ENCODE measurements at places on chromosomes 11 and 22. TPM values are rescaled to one million over a fixed set of nuclear protein-coding genes. Genes with fewer than 3 reads are reported as not detected.

DNA sequence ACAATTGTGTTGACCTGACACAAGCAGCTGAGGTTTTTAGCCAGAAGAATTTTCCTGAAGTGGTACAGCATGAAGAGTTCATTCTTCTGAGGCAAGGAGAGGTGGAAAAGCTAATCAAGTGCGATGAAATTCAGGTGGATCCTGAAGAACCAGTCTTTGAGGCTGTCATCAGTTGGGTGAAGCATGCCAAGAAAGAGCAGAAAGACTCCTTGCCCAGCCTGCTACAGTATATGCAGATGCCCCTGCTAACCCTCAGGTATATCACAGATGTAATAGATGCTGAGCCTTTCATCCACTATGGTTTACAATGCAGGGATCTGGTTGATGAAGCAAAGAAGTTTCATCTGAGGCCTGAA, 12.9 kb upstream of the SCARF2 start:
- DNase-seq: no peak

The CLTCL1 gene
- 10.9 TPM for total RNA-seq

DNA sequence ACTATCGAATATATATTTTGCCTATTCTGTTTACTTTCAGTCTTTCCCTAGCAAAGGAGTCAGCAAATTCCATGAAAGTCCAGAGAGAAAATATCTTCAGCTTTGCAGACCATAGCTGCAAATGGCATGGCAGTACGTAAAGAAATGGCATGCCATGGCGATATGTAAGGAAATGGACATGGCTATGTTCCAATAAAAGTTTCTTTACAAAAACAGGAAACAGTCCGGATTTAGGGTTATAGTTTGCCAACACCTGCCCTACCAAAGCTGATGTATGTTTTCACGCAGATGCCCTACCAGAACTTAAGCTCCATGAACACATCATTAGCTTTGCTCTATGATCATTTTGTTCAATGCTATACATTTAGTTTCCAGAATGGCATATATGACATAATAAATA, 19.5 kb downstream of the KIAA0930 start:
- DNase-seq: no peak

The GAS2L1 gene
- 36.2 TPM for total RNA-seq

The PANX3 gene
- total RNA-seq: not detected

GRCh38 chr11:72673284-72673942, 809 bp downstream of the PDE2A start:
- DNase-seq: no peak

GRCh38 chr22:30380011-30380410, 7.2 kb downstream of the RNF215 start:
- no peak for DNase-seq

DNA sequence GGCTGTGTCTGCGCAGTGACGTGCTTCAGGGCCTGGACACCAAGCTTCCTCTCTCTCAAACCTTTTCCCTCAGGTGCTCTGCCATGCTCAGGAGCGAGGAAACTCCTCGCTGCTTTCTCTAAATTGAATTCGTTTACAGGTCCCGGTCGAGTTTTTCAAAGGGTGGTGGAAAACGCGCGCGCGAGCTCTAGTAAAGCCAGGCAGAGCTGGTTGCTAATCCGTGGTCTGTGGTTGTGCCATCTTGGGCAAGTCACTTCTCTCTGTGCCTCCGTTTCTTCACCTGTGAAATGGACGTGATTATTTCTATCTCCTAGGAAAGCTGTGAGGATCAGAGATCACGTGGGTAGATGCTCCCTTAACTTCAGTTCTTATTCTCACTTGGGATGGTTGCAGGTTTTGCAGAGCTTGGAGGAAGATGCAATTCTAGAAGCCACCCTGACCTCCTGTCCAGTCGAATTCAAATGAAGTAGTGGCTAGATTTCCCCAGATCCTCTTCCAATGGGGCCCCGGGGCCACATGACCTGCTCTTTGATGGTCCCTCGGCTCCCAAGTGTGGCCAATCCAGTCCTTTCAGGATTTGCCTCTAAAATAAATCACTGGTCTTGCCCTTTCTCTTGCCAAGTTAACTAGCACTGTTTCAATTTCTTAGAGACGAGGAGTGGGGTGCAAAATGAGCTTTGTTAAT, 10.5 kb upstream of the ALX4 start:
- no peak for DNase-seq

- no peak for DNase-seq
These were observed 76.0 kb downstream of the ST3GAL4 start for GRCh38 chr11:126431401-126432064.

The GUCY1A2 gene
- 6.9 TPM for total RNA-seq

DNA sequence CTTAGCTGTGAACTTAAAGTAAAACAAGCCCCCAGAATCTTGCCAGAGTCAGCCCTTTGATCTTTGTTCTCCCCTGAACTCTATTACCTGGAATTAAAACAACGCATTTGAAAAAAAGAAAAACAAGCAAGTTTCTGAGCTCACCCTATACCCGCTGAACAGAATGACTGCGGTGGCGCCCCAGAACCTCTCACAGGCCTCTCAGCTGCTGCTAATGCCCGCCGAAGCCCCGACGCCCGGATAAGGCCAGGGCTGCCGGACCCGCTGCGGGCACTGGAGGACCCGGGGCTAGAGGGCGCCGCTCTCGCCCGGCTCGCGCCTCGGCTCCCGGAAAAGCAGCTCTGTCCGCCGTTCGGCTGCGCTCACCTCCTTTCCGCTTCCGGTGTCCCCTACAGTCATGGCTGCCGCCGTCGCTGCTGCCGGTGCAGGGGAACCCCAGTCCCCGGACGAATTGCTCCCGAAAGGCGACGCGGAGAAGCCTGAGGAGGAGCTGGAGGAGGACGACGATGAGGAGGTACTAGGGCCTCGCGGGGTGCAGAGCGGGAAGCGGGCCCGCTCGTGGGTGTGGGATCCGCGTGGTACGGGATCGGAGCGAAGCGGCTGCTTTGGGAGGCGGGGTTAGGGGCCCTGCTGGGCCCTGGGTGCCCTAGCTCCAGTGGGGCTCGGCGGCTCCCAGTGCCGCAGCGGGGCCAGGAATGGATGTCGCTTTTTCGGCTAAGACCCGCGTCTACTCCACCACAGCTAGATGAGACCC, at the start of gene TOMM22:
Gene TOMM22, plus strand, starts transcription at position 376 of the 754 bp plus-strand sequence. Its CDS starts 22 bp downstream, at position 398.
- DNase-seq: peak; percentile 97

- peak; percentile 51 for DNase-seq
These were observed 615.6 kb downstream of the TBC1D22A start for GRCh38 chr22:47377926-47378560.

The DDX25 gene
- total RNA-seq: not detected

Measured in mesenteric fat pad (tissue), 1 donor.